Naive B cell (primary cell): ENCODE measurements at places on chromosomes 6 and 20.

DNA sequence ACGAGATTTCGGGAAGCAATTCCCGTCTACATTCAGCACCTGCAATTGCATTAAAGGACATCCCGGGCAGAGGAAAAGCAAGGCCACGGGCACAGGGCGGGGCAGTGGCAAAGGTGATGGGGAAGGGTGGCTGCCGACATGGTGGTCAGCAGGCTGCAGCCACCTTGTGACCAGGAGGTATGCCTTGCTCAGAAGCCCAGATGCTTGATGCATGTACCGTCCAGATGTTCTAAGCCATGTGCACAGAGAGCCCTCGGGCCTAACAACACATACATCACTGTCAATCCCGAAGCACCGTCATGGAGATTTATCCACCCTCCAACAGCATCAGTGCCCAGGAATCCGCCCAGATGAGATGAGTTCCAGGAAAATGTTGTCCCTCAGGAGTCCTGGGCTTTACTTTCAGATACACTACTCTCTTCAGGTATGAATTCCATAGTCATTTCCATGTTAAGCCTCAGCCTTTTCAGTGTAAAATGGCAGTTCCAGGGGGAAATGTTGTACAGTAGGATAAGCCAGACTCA, 77.8 kb upstream of the FRMD1 start:
- DNase-seq: no peak

DNA sequence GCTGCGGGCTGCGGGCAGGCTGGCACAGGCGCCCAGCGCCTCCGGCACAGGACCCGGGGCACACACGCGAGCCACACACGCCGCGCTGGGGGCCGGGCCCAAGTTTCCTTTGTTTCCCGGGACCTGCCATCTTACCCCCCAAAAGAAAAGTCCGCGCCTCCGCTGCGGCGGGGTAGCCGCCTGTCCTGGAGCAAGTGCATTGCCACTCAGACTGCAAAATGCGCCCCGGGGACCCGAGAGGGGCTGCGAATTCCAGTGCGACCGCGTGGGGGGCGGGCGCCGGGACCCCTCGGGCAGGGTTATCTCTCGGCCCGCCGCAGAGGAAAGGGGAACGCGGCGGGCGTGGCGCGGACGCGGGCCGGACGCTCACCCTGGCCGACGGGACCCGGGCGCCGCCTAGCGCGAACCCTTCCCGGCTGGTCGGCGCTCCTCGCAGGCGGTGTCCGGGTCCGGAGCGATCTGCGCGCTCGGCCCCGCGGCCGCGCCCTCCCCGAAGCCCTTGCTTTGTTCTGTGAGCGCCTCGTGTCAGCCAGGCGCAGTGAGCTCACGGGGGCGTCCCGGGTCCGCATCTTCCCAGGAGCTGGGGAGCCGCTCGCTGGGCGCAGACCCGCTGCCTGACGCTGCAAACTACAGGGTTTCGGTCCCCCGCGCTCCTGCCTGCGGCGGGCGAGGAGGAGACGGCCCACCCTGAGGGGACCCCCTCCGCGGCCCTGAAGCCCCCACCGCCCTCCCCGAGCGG, 639 bp upstream of the CD24 start:
- peak; percentile 67 for DNase-seq

GRCh38 chr6:41607036-41607435, 31.2 kb upstream of the MDFI start:
- no peak for DNase-seq

- DNase-seq: no peak
Measured at GRCh38 chr20:42741906-42742305, 447.8 kb downstream of the PTPRT start.

GRCh38 chr20:50565871-50566270, 55.7 kb downstream of the PTPN1 start:
- DNase-seq: no peak

DNA sequence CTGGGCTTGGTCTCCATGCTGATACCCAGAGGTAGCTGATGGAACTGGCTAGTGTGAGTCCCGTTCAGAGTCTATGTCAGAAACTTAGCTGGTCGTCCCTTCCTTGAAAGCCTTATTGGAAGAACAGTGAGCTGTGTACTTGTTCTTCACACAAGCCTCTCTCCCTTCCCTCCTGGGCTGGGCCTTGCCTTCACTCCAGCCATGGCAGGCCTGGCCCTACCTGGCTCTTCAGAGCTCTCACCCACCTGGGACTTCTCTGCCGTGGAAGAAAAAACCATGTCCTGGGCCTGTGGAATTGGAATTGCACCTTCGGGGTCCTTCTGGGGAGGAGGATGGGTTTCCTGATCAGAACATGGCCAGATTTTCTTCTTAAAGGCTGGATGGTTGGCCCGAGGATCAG, 20.3 kb upstream of the ZNF831 start:
- no peak for DNase-seq

- DNase-seq: no peak
Measured at GRCh38 chr6:32764048-32764447, 716 bp upstream of the HLA-DQB2 start.

GRCh38 chr6:81751388-81752083, 945 bp downstream of the TENT5A start:
- DNase-seq: peak; percentile 49

DNA sequence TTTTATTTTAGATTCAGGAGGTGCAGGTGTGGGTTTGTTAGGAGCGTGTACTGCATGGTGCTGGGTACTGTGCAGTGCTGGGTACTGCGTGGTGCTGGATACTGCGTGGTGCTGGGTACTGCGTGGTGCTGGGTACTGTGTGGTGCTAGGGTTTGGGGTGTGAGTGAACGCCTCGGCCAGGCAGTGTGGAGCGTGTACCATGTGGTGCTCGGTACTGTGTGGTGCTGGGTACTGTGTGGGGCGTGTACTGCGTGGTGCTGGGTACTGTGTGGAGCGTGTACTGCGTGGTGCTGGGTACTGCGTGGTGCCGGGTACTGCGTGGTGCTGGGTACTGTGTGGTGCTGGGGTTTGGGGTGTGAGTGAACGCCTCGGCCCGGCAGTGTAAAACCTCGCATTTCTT, 62.9 kb downstream of the WDR27 start:
- no peak for DNase-seq

- no peak for DNase-seq
Measured at GRCh38 chr6:37432590-37432915, 468 bp upstream of the CMTR1 start.

GRCh38 chr6:86502497-86502896, 434.8 kb upstream of the HTR1E start:
- no peak for DNase-seq

DNA sequence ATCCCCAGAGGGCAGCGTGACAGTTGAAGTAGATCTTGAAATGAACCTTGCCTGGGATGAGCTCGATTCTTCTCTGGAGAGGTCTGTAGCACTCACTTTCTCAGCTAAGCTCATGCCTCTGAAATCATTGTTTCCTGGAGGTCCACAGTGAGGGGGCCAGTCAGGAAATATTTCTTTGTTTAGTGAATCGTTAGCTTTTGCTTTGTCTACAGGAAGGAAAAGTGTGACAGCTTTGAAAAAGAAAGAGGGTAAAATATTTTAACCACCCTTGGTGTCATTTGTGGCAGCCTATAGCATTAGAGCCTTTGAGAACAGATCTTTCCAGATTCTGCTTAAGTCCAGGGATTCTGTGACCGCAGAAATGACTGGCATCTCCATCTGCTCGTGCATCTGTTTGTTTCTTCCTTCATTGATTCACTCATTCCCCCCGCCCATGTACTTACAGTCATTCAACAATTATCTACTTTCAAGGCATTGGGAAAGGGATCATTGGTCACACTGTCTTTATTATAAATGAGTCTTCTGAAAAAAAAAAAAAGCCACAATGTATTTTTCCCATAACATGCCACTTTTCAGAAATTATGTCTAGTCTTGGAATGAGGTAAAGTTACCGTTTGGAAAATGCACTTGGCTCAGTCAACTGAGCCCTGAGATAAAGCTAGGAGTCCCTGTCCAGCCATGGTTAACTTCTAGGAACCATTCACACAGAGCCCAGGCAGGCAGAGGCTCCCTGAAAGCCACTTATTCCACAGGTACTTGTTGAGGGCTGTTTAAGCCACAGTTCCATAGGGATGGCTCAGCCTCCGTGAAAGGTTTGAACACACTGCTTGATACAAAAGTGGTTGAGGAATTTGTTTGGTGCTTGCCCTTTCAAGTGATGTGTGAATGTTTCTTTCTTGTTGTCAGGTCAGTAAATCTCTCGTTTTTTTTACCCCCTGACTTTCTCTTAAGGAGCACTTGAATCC, 86.0 kb downstream of the TIAM2 start:
- no peak for DNase-seq

DNA sequence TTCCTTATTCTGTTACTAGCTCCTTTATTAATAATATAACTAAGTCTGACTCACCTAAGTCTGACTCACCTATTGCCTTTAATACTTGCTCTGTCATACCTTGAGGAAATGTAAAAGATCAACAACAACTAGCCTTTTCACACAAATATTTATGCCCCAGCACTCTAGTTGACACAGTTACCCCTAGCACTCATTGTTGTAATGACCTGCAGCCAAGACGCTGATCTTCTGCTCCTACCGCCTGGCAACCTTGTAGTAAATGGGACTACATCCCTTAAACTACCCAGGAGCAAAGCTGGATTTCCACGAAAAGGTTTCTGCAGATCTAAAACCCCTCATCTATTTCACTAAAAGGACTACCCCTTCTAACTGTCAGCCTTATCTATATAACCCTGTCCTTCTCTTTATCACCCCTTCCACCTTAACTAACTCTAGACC, 90.0 kb downstream of the PLG start:
- DNase-seq: no peak

GRCh38 chr20:59149678-59150504, 13.7 kb upstream of the ZNF831 start:
- DNase-seq: peak; percentile 80

DNA sequence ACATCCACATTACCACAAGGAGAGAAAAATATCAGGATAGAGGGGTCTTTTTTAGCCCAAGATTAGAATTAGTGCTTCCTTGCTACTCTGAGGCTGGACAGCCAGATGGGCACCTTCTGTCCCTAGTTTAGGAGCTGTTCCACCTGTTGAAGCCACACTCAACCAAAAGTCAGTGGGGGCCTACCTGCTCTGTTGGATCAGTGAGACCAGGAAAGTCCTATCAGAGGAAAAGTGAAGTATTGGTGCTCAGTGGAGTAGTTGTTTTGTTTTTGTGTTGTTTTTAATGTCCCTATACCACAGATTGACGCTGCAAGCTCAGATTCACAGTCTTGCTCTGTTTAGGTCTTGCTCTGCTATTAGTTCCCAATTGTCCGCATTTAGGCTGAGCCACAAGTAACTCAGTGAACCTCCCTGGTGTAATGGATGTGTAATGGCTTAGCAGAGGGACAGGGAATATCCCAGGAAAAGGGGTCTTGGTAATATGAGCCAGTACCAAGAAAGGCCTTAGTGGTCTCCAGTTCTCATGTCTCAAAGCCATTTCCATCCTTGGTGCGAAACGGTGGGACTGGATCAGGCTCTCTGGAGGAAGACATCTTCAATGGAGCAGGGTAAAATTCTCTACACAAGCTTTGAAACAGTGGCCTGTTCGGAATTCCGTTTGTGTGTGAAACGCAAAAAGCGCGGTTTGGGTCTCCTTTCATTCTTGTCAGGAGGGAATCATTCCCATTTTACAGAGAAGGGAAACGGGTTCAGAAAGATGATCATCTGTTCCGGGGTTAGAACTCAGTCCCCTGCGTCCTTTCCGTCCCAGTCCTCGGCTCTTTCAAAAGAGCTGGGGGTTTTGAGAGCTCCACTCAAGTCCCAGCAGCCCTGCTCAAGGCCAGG, 631 bp upstream of the PABPC1L start:
- no peak for DNase-seq

DNA sequence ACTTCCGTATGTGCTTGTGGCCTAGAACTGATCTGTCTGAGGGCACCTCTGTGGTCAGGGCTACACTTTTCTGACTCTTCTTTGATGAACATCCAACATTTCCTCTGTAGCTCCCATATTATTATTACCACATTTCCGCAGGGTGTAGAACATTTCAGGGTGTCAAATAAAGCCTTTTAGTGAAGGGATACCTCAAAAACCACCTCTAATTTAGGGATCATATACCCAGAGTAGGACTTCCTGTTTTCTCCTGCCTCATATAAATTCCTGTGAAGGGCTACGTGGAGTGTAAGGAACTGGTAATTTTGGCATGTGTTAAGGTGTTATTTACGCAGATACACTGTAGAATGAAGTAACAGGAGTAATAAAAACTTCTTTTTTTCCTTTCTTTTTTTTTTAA, 5.5 kb upstream of the MUC22 start:
- no peak for DNase-seq

- no peak for DNase-seq
Measured at GRCh38 chr6:9875605-9876353, 539.1 kb downstream of the TFAP2A start.

DNA sequence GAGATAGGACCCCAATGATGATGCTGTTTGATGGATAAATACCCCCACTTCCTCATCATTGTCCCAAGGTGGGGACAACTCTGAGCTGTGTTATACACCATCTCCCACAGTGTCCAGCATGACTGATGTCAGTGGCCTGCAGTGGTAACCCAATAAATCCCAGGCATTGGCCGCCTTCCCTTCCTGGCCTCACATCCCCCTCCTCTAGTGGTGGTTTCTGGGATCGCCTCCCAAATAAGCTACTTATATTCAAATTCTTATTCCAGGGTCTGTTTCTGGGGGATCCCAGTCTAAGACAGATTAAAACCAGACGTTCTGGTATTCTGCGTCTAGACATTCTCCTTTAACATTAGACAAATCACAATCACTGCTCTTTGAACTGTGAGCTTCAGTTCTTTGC, 90.6 kb downstream of the SCP2D1 start:
- DNase-seq: no peak

GRCh38 chr6:36979347-36979742, 6.7 kb downstream of the MTCH1 start:
- no peak for DNase-seq

DNA sequence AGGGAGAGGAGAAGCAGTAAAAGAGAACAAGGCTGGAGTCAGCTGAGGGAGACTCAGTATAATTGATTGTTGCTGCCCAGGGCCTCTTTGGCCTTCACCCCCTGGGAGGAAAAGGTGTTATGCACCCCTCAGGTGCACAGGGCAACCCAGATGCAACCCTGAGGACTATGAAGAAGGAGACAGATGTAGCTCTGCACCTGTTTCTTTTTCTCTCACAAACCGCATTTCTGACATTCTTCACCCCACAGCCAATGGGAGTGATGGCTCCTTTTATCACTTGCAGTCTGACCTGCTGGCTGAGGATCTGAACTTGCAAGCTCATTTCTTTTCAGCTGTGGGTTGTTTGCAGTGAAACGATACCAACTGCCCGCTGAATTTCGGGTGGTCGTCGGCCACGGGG, 64.1 kb upstream of the F13A1 start:
- DNase-seq: no peak

- peak; percentile 39 for DNase-seq
Measured at GRCh38 chr20:36836591-36837269, 39.2 kb upstream of the TLDC2 start.

DNA sequence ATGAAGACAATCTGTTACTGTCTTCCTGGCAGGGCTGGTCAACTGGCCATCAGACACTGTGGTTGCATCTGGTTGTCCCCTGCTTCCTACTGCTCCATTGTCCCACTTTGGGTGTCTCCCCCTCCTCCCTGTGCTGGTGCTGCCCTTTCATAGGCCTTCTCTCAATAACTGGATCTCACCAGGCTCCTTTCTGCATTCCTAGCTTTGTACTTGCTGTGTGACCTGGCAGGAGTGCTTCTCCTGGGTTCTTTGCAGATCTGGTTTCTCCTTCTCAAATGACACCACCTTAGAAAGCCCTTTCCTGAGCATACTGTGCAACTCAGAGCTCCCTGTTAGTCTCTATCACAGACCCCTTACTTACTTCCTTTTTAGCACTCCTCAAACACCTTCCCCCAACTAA, 223.0 kb downstream of the BCKDHB start:
- no peak for DNase-seq
